Left cardiac atrium (tissue), 4 donors: ENCODE measurements at places on chromosomes 5 and 9. TPM values are rescaled to one million over a fixed set of nuclear protein-coding genes. Genes with fewer than 3 reads are reported as not detected.
A peak's percentile ranks its signal among the peaks of the same experiment; 100 is the strongest.

Gene LHX3
- total RNA-seq, result not detected

Gene SPINK4
- total RNA-seq, result not detected

Gene COL15A1
- 75.0 TPM for total RNA-seq

DNA sequence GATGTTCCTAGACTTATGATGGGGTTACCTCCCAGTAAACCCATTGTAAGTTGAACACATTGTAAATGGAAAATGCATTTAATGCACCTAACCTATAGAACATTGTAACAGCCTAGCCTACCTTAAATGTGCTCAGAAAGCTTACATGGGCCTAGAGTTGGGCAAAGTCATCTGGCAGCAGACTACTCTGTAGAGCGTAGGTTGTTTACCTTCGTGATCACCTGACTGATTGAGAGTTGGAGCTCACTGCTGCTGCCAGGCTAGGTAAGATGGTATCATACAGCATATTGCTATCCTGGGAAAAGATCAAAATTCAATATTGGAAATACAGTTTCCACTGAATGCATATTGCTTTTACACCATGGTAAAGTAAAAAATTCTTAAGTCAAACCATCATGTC is 95.4 kb downstream of the HTR4 start:
- no peak for DNase-seq

Gene OTP
- total RNA-seq, result not detected

- no peak for DNase-seq
Measured at GRCh38 chr5:144122641-144123040, 47.8 kb downstream of the YIPF5 start.

GRCh38 chr5:14351845-14352712 is 208.9 kb downstream of the TRIO start:
- peak; percentile 57 for DNase-seq

Gene SCGB3A2
- total RNA-seq, result not detected

GRCh38 chr5:39117401-39117800 is 43.2 kb upstream of the RICTOR start:
- no peak for DNase-seq

DNA sequence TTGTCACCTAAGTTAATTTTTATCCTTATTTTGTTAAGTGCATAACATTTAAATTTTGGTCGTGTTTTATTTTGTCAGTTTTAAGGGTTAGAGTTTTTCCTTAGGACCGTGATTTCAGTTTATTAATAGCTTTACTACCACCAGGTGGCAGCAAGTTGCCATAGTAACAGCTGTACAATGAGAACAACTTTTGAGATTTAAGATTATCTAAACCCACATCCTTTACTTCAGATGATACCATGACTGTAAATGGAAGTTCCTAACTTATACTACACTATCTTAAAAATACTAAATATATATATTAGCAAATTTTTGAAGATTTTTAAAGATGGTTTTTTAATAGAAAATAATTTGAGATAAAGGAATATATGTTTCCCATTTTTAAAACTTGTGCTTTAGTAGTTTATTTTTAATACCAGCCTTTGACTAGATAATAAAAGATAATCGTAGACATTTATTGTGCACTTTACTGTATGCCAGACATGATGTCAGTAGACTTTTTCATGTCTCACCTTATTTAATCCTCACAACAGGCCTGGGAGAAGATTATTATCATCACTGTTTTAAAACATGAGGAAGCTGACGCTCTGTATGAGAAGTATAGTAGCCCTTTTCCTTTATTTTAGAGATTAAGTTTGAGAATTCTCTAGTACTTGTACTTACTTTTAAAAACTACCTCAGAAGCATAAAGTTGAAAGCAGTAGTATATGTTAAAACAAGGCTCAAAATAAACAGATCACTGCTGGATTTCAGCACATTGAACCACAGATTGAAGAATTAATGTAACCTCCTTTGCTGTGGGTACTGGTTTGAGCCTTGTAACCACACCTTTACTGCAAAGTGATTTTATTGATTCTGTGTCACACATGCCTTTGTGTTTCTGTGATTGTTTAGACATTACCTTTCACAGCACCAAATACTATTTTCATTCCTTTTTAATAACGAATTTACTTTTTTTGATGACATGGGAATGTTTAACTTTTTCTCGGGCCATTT is 27.5 kb downstream of the SREK1 start:
- no peak for DNase-seq

- DNase-seq, result no peak
Measured at GRCh38 chr5:95928724-95929253, 32.9 kb downstream of the ELL2 start.

- DNase-seq, result no peak
Measured at GRCh38 chr9:76018761-76019160, 128.3 kb downstream of the PCSK5 start.

GRCh38 chr5:43543434-43543833 is 13.4 kb downstream of the PAIP1 start:
- no peak for DNase-seq

GRCh38 chr5:144598451-144599068 is 427.9 kb downstream of the KCTD16 start:
- DNase-seq, result peak; percentile 38

- no peak for DNase-seq
Measured at GRCh38 chr9:3386753-3387152, 139.0 kb downstream of the RFX3 start.

- no peak for DNase-seq
Measured at GRCh38 chr9:81906671-81907070, 21.6 kb upstream of the SPATA31D4 start.

Gene PCDHB1
- not detected for total RNA-seq
